ENCODE measurements at places on chromosomes 6 and 20.

DNA sequence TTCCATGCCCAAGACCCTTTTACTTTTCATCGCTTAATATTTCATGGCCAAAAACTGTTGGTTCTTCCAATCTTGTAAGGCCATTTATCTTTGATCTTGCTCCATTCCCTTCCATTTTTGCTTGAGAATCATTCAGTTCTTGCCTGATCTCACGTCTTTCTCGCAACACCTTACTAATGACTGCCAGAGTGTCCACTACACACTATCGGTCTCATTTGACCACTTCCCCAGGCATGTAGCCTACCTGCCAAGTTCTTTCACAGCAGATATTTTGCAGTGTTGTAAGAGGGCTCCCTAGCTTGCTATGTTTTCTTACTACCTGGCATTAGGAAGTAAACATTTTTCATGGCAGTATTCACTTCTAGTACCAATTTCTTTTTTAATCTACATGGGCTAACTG is 248.0 kb downstream of the ESR1 start:
- DNase-seq: no peak

GRCh38 chr20:59821201-59821600 is 112.2 kb downstream of the SYCP2 start:
- DNase-seq: no peak

- DNase-seq: peak; percentile 27
Measured at GRCh38 chr20:9330151-9330550, 184.2 kb upstream of the LAMP5 start.

GRCh38 chr20:35975576-35976373 is 7.4 kb downstream of the CNBD2 start:
- DNase-seq: no peak

DNA sequence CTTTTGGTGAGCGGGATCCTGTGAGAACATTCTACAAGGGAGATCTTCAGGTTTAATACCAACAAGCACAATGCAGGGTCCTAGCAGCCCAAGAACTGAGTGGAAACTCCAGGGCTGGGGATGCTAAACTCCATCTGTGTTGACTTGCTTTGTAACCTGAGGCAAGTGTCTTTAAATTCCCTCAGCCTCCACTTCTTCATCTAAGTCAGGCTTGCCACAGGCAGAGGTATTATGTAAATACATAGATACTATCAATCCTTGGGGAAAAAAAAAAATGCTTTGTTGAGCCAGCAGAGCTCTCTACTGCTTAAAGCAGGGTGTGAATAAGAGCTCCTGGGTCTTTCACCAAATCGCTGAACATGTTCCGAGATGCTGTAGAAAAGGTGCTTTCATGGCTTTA is 114.2 kb upstream of the PHACTR1 start:
- DNase-seq: no peak

DNA sequence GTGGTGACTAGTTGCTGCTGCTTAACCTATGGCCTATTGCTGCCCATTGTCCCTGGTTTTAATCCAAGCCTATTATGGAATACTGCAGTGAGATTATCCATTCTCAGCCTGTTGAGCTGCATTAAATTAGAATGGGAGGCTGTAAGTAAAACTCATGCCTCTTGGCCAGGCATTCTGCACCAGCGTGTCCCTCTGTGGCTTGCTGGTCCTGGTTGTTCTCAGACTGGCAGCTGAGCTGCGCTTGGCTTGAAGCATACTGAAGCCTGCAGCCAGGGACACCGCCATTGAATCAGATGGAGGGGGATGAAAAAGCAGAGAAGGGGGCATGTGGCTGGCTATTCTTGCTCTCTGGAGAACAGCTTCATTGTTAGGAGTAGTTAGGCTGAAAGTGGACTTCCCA is 15.6 kb downstream of the LRRN4 start:
- DNase-seq: no peak

DNA sequence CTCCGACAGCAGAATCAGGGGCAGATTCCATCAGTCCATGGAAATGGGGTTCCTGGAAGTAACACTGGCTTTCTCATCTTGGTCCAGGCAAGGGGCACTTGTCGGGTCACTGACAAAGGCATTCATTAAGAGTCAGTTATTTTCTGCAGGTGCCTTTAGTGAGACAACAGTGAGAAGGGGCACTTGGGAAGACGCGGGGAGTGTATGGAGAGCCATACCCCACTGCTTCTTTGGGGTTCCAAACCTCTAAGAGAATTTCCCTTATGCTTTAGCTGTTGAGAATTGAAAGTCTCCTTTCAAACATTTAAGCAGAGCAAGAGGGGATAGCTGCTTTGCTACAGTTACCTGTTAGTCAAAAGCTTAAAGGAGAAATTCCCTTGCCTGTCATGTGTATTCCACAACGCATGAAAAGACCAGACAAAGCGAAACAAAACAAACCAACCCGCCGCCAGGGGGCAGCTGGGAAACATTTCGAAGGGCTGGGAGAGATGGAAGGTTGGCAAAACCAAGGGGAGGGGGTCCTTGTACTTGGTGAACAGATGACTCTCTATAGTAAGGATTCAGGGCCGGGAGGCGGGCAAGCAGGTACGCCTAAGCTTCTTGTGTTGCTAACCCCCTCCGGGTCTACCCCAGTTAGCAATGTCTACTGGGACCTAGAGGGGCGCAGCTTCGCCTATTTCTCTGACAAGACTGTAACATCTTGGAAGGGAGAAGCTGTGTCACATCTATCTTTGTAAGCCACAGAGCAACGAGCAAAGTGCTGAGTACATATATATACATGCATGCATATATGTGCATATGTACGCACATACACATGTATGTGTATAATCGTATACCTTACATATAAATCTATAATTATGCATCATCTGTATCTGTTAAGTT is 474.9 kb upstream of the AGPAT4 start:
- DNase-seq: peak; percentile 27

GRCh38 chr6:53162606-53163005 is 14.0 kb upstream of the GCM1 start:
- DNase-seq: no peak

GRCh38 chr6:150198532-150198931 is 55.7 kb downstream of the PPP1R14C start:
- DNase-seq: no peak

DNA sequence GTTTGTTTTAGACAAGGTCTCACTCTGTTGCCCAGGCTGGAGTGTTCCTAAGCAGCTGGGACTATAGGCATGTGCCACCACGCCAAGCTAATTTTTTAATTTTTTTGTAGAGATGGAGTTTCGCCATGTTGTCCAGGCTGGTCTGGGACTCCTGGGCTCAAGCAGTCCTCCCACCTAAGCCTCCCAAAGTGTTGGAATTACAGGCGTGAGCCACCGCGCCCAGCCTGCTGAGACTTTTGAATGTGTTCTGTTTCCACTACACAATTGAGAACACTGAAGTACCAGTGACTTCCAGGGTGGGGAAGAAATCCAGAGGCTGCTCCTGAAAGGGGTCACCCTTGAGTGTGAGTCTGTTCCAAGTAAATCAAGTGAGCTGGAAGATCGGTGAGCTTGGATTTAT is 81.3 kb upstream of the ARMC2 start:
- DNase-seq: no peak

GRCh38 chr20:44324343-44324742 is 12.5 kb upstream of the R3HDML start:
- DNase-seq: no peak

GRCh38 chr6:55678330-55679224 is 99.6 kb upstream of the HMGCLL1 start:
- peak; percentile 22 for DNase-seq

DNA sequence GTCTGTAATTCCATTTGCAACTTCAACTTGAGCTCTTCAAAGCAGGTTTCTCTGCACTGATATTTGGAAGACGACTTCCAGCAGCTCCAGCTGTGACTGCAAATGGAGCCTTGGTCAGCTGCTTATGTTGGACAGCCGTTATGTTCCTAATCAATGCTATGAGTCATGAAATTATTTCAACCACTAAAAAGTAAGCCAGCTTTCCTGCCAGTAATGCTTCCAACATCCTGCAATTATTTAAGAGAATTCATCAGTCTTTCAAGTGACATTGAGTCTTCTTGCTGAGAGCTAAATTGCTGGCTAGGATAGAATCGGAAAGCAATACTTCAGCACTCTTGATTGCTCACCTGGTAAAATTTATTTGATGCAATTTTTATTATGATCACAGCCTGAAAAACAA is 375.7 kb downstream of the MMUT start:
- no peak for DNase-seq

GRCh38 chr6:165660857-165661663 is 2.0 kb downstream of the PDE10A start:
- no peak for DNase-seq

DNA sequence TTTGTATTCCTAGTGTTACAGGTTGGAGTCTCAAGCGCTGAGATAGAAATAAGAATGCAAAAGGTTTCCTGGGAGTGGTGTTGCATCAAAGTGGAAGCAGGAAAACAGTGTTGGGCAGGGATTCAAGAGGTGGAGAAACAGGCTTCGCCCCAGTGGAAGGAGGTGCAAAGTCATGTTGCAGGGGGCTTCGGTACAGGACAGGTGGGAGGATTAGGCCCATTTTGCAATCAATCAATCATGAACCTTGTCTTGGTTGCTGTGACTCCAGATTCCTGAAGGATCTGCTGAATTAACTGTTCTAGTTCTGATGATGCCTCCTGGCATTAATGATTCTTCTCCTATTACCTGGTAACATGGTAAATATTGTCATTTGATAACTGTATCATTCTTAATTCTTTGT is 22.4 kb upstream of the FAM217A start:
- no peak for DNase-seq

DNA sequence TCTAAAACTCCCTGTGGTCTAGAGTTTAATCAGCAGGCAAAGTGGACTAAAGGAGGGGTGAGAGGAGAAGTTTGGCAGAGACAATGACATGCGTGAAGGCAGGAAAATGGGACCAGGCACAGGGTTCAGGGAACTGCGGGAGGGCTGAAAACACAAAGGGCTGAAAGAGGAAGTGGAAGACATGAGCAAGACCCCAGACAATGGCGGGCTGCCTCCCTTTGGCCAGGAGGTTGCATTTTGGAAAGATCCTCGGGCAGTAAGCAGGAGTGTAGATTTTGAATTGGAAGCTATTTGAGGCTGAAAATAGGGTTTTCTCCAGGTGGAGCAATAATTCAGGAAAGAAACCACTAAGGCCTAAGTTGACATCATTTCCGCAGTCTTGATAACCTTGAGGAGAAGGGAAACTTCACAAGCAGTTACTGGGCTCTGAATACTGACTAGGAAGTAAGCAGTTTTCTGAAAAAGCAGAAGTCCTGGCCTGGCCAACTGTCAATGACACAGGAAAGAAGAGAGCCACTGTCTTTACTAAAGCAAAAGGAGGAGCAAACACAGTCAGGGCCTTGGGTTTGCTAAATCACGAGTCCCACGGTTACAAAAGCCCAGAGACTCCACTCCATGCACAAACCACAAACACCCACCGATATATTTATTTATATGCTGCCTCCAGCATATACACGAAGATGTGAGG is 3.4 kb downstream of the LY86 start:
- no peak for DNase-seq

- no peak for DNase-seq
Measured at GRCh38 chr6:21977346-21977745, 319.5 kb downstream of the PRL start.

DNA sequence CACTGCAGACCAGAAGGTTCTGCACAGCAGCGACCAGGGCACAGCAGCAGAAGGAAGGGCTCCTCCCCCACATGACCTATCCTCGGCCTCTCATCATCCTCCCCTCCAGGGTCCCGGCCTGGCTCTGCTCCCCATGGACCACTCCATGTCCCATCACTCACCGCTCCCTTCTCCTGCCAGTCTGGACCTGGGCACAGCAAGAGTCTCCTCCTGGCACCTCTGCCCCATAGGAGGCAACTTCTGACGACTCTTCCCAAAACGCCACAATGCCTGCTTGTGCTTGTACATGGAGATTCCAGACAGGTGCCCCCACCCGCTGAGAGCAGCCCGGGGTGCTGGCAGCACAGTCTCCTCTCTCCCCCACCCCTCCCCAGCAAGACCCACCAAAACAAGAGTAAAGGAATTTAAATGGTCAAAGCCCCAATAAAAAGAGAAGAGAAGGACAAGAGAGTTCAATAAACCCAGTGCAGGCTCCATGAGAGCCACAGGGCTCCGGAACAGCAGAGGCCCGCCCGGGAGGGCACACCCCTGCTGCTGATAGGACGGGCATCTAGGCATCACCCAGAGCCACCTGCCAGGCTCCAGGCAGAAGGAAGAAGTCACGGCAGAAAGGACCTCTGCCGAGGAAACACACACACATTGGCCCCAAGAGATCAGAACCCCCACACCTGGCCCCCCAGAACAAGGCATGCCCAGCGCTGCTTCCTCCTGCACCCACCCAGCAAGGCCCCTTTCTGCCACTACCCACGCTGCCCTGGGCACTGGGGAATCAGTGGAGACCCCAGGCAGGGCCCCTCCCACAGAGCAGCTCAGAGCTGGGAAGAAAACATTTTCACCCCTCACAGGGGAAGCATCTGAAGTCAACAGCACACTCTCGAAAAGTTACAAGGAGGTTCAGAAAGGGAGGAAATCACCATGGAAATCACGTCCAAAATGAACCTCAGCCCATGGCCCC is 15.2 kb downstream of the TAF4 start:
- no peak for DNase-seq
